BJ (cell line): ENCODE measurements at places on chromosomes 11 and 22. TPM values are rescaled to one million over a fixed set of nuclear protein-coding genes. Genes with fewer than 3 reads are reported as not detected.

DNA sequence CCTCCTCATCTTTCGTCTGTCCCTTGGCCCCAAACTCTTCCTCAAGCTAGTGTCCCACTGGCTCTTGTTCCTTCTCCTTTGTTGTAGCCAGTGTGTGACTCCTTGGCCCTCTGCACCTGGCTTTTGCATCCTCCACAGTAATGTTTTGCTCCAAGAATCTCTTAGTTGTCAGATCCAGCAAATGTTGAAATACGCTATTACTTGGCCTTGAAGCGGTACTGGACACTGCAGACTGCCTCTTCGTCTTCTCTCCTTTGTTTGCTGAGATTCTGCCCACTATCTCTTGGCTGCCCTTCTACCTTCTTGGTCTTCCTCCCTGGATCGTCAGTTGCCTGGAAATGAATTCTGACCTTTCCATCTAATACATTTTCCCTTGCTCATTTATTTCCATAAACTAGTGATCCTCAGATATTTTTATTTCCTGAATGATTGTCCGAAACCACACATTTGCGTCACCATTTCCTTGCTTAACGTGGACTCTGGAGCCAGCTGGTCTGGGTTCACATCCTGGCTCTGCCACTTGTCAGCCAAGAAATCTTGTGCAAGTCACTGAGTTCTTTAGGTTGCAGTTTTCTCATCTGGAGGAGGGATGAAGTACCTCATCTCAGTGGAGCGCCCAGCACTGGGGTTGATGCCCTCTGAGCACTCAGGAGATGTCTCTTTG is 113.6 kb downstream of the LDLRAD3 start:
- no peak for DNase-seq

DNA sequence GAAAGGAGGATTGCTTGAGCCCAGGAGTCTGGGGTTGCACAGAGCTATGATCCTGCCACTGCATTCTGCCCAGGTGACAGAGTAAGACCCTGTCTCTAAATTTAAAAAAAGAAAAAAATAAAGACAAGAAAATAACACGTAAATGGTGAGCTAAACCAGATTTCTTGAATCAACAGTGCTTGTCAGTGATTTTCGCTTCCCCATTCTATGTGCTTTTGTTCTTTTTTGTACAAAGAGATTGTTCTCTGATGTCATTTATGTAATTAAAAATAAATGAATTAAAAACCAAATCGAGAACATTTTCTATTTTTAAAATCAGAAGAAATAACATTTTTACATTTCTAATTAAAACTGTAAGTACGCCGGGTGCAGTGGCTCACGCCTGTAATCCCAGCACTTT is 19.8 kb upstream of the SLC29A2 start:
- no peak for DNase-seq

DNA sequence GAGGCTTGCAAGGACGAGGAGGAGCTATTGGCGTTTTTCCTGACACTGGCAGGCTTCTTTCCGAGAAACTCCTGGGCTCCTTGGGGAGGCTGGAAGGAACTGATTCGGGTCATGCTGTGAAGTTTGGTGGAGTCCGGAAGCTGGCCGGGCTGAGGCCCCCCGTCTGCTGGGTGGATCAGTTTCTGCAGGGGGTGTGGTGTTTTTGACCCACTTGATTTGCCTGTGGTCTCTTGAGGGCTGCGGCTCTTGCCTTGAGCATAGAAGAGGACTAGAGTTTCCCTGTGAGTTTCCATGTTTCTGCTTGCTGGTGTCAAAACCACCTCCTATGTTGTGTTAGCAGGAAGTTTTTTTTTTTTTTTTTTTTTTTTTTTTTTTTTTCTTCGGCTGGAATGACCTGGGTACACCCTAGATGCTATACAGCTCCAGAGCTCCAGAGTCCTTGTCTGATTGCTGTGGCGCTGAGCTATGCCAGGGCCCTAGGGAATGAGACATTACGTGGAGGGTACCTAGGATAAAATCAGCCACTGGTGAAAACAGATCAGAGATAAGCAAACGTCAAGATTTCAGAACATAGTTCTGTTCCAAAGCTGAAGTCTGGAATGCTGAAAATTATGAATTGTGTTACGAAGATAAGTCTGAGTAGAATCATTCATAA is 728 bp downstream of the TBC1D22A start:
- DNase-seq, result no peak

DNA sequence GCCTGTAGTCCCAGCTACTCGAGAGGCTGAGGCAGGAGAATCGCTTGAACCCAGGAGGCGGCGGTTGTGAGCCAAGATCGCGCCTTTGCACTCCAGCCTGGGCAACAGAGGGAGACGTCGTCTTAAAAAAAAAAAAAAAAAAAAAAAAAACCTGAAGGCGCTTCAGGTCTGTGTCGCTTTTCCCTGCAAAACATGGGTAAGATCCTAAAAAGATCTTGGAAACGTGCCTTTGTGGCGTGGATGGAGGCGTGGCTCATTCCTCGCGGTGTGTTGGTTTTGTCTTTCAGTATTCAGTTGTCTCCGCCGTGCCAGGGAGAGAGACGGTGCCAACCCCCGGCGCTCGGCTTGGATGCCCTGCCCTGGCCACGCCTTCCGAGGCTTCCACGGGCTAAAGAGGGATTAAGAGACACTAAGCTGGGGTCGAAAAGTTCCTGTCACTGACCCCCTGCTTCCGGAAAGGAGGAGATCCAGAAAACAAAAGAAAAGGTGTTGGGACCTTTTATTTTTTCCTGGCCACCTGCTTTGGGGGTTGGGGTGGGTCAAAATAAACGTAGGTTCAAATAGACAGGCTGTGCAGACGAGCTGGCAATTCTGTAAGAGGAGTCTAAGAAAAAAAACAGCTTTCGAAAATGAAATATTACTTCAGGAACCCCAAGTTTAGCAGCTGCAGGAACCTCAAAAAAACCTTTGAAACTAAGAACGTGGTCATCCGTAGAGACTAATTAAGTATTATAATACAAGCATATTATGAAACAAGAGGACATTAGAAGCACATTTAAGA is 1.1 kb upstream of the SLC35F2 start:
- no peak for DNase-seq

GRCh38 chr11:81915045-81915444 is 818.6 kb downstream of the FAM181B start:
- no peak for DNase-seq

DNA sequence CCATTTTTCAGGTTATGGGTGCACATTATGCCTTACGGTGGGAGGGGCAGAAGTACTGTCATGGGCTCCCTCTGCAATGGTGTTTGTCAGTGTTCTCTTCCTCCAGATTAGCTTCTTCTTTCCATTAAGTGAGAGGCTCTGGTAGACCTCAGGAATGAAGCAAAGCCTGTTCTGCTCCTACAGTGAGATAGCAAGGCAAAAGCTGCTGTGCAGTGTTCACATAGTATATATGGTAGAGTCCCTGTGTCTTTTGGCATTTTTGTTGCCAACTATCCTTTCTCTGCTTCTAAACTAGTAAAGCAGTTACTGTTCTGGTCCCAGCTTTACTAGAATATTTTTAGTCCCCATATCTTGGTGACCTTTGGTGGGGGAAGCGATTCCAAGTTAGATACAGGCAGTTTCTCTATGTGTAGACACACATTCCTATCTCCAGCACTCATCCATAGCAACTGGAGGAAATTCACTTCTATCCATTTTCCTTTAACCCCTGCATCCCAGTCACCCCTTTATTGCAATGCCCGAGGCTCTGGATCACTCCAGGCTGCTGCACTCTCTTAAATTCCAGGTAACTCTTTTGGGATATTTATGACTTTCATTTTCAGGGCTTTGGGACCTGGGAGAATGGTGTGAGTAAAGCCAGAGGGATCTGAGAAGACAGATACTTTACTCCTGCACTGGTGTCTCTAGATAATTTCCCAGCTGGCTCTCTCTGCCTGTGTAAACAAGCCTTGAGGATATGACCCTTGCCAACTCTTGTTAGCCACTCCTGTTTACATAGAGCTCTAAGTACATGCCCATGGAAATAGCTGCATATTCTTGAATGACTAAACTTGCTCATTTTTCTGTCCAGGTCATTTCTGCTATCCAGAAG is 3.9 kb upstream of the TRIM34 start:
- DNase-seq, result peak; percentile 52

Gene OR51E2
- not detected in 2 replicates for polyA plus RNA-seq

Gene RIC3
- polyA plus RNA-seq, result not detected in 2 replicates

Gene SLC7A4
- 0.27 and 0.29 TPM in 2 replicates for polyA plus RNA-seq

Gene LRRC74B
- not detected in 2 replicates for polyA plus RNA-seq
